ENCODE measurements at places on chromosomes 13 and 19.

- DNase-seq, result no peak
- peaks cover 18% of the 10 kb centered on the region for H3K27me3 ChIP-seq
- H3K4me3 ChIP-seq, result no peak overlapping the region
- H3K36me3 ChIP-seq, result no peaks in the 10 kb centered on the region
Observed at GRCh38 chr19:8849232-8849631, 17.1 kb downstream of the MBD3L1 start.

GRCh38 chr13:20828539-20829364 is 55.0 kb upstream of the EEF1AKMT1 start:
- peak; percentile 6 for DNase-seq
- no peak overlapping the region for H3K27ac ChIP-seq
- no peaks in the 10 kb centered on the region for H3K27me3 ChIP-seq
- peaks cover 6% of the 10 kb centered on the region for H3K4me1 ChIP-seq
- H3K4me3 ChIP-seq, result no peak overlapping the region

DNA sequence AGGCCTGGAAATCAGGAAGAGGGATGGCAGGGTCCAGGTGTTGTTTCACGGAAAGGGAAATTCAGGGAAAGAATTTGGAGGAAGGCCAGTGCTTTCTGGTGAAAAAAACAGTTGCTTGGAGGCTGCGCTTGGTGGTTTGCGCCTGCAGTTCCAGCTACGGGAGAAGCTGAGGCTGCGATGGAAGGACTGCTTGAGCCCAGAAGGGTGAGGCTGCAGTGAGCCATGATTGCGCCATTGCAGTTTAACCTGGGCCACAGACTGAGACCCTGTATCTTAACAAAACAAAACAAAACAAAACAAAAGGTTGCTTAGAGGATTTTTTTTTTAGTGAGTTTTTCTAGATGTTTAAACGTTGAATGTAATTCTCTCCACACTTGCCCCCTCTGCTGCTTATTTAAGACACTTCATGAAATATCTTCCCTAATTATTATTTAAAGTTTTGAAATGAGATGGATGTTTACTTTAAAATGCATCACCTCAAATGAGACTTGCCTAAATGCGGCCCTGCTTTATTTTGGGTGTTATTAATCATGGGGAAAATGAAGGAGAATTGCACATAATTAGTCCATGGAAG is 75.4 kb upstream of the TRPC4 start:
- H3K27ac ChIP-seq, result no peak overlapping the region
- H3K27me3 ChIP-seq, result no peaks in the 10 kb centered on the region
- no peak for DNase-seq
- H3K4me3 ChIP-seq, result no peak overlapping the region

DNA sequence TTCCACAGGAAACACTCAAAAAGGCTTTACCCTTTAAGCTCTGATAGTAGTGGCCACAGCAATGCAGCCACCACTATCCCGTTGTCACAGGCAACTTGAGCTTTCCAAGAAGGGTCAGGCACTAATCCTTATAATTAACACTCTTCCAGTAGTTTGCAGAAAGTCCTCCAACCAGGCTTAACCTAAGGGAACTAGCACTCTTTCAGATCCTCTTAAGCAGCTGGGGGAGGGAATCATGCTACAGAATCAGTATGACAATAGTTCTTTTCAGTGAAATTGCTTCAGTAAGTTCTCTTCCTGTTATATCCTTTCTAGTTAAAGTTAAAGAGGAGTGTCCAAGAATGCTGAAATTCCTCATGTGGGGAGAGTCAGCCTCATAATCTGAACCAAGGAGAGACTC is 82.2 kb downstream of the TNFSF11 start:
- no peak for DNase-seq
- H3K4me1 ChIP-seq, result no peaks in the 10 kb centered on the region
- no peak overlapping the region for H3K4me3 ChIP-seq

GRCh38 chr13:59970847-59971246 is 192.9 kb downstream of the DIAPH3 start:
- no peaks in the 10 kb centered on the region for H3K4me1 ChIP-seq
- no peaks in the 10 kb centered on the region for H3K27me3 ChIP-seq
- no peak overlapping the region for H3K27ac ChIP-seq
- no peak for DNase-seq

- DNase-seq, result no peak
- H3K36me3 ChIP-seq, result no peaks in the 10 kb centered on the region
- peaks cover 3% of the 10 kb centered on the region for H3K4me1 ChIP-seq
- H3K4me3 ChIP-seq, result no peak overlapping the region
- H3K27me3 ChIP-seq, result peaks cover 40% of the 10 kb centered on the region
Observed at GRCh38 chr13:39410096-39410901, 192.7 kb downstream of the LHFPL6 start.

- peaks cover 28% of the 10 kb centered on the region for H3K4me1 ChIP-seq
- DNase-seq, result peak; percentile 83
- peak overlapping the region; percentile 86 for H3K4me3 ChIP-seq
- peak overlapping the region; percentile 91 for H3K27ac ChIP-seq
Observed at GRCh38 chr19:18007044-18007916, 690 bp upstream of the ARRDC2 start.

DNA sequence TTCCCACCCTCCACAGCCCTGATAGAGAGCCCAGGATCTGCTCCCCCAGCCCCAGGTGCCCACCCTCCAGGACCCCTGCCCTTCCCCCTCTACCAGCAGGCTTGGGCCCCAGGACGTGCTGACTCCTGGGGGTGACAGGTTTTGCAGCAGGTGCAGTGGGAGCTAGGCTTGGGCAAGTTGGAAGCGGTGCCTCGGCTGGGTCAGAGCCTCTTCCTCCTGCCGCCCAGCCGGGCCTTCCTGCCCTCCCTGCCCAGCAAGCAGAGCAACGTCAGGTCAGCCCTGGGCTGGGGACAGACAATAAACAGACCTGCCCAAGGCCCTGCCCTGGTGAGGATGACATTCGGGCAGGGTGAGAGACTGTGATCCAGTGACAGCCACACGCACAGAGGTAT is 9.2 kb upstream of the NCCRP1 start:
- H3K4me1 ChIP-seq, result no peaks in the 10 kb centered on the region
- H3K27me3 ChIP-seq, result peaks cover 26% of the 10 kb centered on the region
- H3K4me3 ChIP-seq, result no peak overlapping the region

DNA sequence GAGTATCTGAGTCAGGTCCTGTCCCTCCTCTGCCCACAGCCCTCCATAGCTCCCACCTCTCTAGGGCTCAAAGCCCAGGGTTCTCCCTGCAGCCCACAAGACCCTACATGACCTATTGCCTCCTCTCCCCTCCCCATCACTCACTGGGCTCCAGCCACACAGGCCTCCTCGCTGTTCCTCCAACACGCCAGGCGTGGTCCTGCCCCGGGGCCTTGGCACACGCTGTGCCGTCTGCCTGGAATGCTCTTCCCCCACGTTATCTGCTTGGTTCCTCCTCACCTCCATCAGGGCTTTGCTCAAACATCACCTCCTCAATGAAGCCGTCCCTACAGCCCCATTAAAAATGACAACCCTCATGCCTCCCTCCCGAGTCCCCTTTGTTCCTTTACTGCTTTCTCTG is 21.1 kb downstream of the PTPRS start:
- H3K27me3 ChIP-seq, result peaks cover 33% of the 10 kb centered on the region
- H3K36me3 ChIP-seq, result no peaks in the 10 kb centered on the region
- peaks cover 5% of the 10 kb centered on the region for H3K4me1 ChIP-seq
- no peak for DNase-seq
- H3K4me3 ChIP-seq, result no peak overlapping the region
- H3K27ac ChIP-seq, result no peak overlapping the region

GRCh38 chr13:112974671-112975070 is 5.7 kb downstream of the MCF2L start:
- H3K36me3 ChIP-seq, result peaks cover 2% of the 10 kb centered on the region
- no peak for DNase-seq
- no peak overlapping the region for H3K4me3 ChIP-seq

- H3K4me3 ChIP-seq, result peak overlapping the region; percentile 37
- H3K27me3 ChIP-seq, result no peaks in the 10 kb centered on the region
- DNase-seq, result no peak
- H3K27ac ChIP-seq, result peak overlapping the region; percentile 97
Observed at GRCh38 chr19:13985771-13986347, 20.3 kb downstream of the RFX1 start.

DNA sequence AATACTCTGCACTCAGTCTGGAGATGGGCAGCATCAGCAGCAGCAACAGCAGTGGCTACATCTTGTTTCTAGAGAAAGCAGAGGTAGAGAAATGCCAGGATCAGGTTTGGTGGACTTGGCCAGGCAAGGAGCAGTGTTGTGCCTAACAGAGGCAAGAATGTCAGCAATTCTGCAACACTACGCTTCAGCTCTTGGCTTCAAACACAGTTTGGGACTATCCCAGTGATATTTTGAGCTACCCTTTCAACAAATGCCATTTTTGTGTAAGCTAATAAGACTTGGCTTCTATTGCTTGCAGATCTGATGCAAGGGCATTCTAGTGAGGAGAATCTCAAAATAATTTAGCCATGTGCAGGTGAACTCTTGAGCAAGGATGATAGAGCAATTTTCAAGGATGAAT is 271.3 kb downstream of the PCDH20 start:
- no peak overlapping the region for H3K27ac ChIP-seq
- no peaks in the 10 kb centered on the region for H3K27me3 ChIP-seq
- H3K4me3 ChIP-seq, result no peak overlapping the region
- no peaks in the 10 kb centered on the region for H3K36me3 ChIP-seq
- DNase-seq, result no peak
- H3K4me1 ChIP-seq, result no peaks in the 10 kb centered on the region

GRCh38 chr19:47723581-47723940 is 10.3 kb downstream of the EHD2 start:
- H3K4me1 ChIP-seq, result peaks cover 3% of the 10 kb centered on the region
- H3K27ac ChIP-seq, result no peak overlapping the region
- no peak for DNase-seq
- no peaks in the 10 kb centered on the region for H3K36me3 ChIP-seq
- H3K27me3 ChIP-seq, result peaks cover 35% of the 10 kb centered on the region

Measured in activated naive CD8-positive, alpha-beta T cell treated with anti-CD3 and anti-CD28 coated beads for 36 hours (primary cell).